ENCODE measurements at places on chromosomes 7 and 10.
A peak's percentile ranks its signal among the peaks of the same experiment; 100 is the strongest.

- no peak for DNase-seq
Observed at GRCh38 chr7:102096012-102096332, 190.7 kb upstream of the SH2B2 start.

DNA sequence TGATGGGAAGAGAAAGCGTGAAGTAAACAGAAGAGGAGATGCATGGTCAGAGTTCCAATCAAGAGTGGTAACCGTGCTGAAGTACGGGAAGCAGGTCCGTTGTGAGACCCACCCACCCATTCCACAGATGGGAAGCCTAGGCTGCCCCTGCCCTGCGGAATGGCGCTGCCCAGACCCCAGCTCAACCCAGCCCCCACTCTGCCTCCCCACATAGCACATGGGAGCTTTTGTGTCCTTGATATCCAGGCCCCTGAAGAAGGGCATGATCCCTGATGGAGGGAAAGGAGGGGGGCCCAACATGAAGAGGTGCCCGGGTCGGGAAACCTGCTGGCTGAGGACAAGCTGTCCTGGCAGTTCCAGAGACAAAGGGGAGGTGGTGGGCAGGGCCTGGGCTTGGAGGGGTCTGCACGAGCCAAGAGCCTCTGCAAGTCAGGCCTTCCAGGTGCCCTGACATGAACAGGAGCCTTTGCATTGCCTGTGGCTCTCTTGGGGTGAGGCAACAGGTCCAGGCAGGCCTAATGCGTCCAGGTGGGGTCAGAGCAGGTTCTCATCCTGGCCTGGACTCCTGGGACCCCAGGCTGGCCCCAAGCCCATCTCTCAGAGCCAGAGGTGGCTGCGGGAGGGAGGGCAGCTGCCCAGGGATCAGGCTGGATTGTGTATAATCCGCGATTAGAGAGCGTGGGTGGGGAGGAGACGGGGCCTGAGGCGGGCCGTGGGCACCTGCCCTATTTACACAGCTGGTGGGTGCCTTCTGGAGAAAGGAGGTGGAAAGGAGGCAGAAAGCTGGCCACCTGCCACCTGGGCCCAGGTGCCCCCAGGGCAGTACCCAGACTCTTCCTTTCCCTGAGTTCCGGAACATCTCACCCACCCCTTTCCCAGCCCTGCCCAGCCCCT is 23.5 kb downstream of the YKT6 start:
- DNase-seq, result peak; percentile 99

DNA sequence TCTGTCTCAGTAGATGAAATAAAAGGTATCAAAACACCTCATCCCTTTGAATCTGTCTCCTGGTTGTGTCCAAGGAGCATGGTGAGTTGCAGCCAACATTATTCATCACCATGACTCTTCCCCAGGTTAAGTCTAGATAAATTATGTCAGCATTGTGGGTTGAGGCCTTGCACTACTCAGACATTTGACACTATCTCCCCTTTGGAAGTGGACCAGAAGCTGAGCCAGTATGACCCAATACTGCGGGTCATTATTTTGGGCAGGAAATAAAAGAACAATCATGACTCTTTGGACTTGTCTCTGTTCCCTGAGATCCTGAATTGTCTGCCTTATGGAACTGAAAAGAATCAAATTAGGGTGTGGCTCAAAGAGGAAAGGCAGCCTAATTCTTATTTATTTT is 168.2 kb upstream of the FAM171A1 start:
- no peak for DNase-seq

- DNase-seq, result no peak
Observed at GRCh38 chr7:151631570-151631952, 111.9 kb upstream of the RHEB start.

DNA sequence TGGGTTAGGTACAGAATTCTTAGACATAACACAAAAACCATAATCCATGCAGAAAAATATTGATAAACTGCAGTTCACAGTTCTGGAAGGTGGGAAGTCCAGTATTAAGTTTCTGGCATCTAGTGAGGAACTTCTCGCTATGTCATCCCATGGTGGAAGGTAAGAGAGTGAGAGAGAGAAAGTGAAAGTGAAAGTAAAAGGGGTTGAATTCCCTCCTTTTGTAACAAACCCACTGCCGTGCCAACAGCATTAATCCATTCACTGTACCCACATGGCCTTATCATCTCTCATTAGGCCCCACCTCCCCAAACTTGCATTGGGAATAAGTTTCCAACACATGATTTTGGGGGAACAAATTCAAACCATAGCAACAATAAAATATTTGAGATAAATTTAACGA is 17.1 kb downstream of the ZNF485 start:
- DNase-seq, result no peak

GRCh38 chr7:55086413-55087201 is 67.8 kb downstream of the EGFR start:
- no peak for DNase-seq

- no peak for DNase-seq
Observed at GRCh38 chr10:73517166-73517888, 21.5 kb upstream of the PPP3CB start.

DNA sequence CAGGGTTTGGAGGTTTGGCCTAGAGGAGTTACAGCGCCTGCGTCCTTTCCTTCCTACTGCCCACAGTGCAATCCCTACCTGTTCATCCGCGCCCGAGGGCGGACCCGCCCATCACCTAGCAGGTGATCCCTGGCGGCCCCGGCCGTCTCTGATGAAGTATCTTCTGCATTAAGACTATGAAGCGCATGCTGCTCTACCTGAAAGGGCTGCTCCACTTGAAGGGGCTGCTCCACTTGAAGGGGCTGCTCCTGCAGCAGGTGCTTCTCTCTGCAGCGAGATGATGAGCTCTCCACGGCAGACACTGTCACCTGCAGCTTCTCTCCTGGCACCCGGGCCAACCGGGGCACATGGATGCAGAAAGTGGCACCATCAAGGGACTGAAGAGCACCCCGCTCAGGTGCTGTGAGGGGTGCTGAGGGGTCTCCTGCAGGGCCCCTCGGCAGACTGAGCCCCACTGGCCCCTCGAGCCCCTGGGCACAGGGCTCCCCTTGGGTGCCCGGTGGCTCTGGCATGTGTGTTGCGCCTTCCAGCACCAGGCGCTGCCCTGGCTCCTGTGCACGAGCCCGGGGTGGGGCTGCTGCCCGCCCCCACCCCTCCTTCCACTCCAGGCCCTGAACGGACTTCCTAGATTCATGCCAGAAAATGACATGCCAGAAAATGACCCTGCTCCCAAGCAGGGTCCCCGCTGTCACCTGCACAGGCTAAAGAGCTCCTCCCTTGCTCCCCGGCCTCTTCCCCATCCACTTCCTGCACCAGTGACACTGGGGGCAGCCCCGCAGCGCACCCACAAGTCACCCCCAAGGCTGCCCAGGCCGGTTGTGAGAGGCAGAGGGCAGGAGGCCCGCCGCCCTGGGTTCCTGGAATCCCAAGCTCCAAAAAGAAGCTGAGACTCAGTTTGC is 29.4 kb downstream of the WDR86 start:
- DNase-seq, result peak; percentile 16

DNA sequence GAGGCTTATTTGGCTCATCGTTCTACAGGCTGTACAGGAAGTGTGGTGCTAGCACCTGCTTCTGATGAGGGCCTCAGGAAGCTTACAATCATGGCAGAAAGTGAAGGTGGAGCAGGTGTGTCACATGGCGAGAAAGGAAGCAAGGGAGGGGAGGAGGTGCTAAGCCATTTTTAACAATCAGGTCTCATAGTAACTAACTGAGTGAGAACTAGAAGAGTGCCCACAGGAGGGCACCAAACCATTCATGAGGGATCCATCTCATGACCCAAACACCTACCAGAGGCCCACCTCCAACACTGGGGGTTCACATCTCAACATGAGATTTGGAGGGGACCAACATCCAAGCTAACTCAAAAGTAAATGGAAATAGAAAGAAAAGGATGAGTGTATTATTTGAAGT is 78.1 kb downstream of the CXCL12 start:
- no peak for DNase-seq

- DNase-seq, result no peak
Observed at GRCh38 chr7:34060196-34060947, 155.0 kb downstream of the BMPER start.

- DNase-seq, result no peak
Observed at GRCh38 chr10:21803374-21803773, 200.2 kb downstream of the DNAJC1 start.

- DNase-seq, result no peak
Observed at GRCh38 chr10:61744469-61744868, 81.7 kb downstream of the CABCOCO1 start.

GRCh38 chr10:77566236-77566635 is 71.4 kb downstream of the KCNMA1 start:
- no peak for DNase-seq

GRCh38 chr10:15817409-15818046 is 42.8 kb downstream of the MINDY3 start:
- DNase-seq, result no peak

GRCh38 chr10:61836888-61837754 is 64.4 kb upstream of the ARID5B start:
- DNase-seq, result no peak

DNA sequence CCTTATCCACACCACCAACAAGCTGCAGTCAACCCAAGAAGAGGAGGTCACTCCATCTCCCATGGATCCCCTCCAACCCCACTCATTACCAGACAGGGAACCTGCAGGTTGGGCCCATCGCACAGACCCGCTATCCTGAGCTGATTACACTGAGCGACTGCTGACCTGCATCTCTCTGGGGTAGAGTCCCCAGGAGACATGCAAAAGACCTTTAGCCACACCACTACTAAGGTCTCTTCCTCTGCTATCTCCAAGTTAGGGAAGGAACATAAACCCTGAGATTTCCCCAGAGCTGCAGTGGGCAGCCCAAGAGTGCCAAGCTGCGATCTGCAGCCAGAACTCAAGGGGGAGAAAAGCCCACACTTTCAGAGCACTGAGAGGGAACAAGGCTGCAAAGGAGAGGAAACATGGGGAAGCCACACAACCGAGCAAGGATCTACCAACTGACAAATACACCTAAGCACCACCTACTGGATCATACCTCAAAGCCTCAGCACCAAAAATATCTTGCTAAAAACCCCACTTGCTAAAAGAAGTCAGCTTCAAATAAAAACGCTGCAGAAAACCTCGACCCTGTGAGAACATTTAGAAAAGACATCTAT is 298.2 kb downstream of the SORCS1 start:
- DNase-seq, result no peak

- DNase-seq, result peak; percentile 21
Observed at GRCh38 chr7:90931986-90932916, 332.0 kb upstream of the FZD1 start.

- no peak for DNase-seq
Observed at GRCh38 chr7:123022576-123022975, 27.1 kb upstream of the TAS2R16 start.

DNA sequence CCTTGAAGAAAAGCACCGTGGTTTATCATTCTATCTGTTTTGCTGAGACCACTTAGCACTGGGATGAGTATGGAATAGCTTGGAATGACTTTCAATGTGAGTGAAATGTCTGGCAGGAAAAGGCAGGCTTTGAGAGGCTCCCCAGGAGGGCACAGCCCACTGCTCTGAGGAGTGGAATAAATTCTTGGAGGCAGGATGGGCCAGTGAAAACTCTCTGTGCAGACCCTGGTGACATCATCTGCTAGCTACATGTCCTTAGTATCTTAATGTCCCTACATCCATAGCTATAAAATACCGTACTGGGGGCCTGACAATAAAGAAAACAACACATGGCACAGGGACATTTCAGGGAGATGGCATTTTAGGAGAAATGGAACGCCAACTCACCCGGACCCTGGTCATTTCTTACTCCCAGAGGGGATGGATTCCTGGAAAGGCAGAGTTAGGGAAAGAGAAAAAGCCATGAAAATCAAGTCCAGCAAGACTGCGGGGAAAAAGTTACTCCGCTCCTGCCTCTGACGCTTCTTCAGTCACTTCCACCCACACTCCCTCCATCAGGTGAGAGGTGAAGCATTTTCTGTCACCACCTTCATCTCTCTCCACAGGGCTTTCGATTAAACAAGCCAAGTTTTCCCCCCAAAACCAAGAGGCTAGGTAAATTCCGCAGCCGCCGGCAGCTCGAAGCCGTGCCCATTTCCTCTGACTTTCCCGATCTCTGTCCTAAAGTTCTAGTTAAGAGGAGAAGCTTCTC is 991 bp downstream of the ZNF239 start:
- no peak for DNase-seq

GRCh38 chr7:102415685-102416225 is 17.6 kb upstream of the ORAI2 start:
- no peak for DNase-seq

- no peak for DNase-seq
Observed at GRCh38 chr7:147640821-147641220, 949.7 kb upstream of the C7orf33 start.

DNA sequence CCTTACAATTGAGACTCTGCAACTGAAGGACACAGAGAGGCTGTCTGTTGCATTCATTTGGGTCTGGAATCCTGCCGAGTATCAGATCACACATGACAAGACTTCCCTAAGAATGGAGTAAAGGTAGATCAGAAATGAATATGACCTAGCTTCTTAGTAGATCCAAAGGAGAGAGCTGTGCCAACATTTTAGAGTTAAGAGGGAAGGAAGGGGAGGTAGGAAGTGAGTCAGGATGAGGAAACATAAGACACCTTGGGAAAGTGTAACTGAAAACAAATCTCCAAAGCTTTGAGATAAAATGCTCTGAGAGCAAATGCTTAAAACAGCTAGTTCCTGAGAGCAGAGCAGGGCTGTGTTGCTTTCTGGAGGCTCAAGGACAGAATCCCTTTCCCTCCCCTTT is 6.1 kb upstream of the SLC25A13 start:
- DNase-seq, result no peak

DNA sequence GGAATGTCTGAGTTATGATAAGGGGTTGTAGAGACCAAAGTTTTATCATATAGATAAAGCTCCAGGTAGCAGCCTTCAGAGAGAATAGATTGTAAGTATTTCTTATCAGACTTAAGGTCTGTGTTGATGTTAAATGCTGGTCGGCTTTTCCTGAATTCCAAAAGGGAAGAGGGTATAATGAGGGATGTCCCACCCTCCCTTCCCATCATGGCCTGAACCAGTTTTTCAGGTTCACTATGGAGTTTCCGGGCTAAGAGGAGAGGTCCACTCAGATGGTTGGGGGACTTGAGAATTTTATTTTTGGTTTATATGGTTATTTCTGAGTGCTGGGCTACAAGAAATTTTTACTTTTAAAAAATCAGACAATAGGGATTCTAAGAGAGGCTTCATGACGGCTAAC is 45.2 kb downstream of the HERPUD2 start:
- DNase-seq, result no peak

- no peak for DNase-seq
Observed at GRCh38 chr7:84971360-84971759, 215.5 kb downstream of the SEMA3D start.

DNA sequence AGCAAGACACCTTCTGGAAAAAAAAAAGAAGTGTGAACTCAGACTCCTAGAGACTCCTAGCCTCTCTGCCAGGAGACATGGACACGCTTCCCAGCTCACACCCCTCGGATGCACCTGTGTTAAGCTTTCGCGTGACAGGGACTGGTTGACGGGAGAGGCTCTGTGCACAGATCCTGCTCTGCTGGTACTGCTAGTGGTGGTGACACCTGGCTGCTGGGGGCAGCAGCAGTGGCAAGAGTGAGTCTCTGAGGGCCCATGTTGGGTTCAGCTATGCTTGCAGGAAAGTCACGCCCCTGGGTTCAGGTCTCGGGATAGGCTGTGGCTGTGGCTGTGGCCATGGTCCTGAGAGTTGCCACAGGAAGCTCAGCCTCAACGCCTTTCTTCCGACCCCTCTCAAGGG is 81.1 kb downstream of the XRCC2 start:
- DNase-seq, result no peak

GRCh38 chr10:110233846-110234245 is 26.4 kb downstream of the MXI1 start:
- no peak for DNase-seq
